ENCODE measurements at places on chromosomes 4 and X.

DNA sequence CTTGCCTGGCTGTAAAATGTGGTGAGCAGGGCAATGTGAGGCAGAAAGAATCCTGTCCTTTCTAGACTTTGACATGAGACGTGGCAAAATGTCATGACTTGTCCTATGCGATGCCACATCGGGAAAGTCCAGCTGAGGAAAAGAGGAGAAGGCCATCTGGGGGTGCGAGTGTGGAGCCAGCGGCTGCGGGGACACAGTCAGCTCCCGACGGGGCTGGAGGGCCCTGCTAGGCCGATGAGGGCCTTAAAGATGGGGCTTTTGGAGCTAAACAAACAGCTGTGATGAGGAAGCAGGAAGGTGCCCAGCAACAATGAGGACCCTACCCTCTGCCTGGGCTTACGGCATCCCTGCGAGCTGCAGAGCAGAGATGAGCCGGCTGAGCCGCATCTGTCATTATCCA lies 7.7 kb downstream of the CPZ start:
- DNase-seq, result no peak

DNA sequence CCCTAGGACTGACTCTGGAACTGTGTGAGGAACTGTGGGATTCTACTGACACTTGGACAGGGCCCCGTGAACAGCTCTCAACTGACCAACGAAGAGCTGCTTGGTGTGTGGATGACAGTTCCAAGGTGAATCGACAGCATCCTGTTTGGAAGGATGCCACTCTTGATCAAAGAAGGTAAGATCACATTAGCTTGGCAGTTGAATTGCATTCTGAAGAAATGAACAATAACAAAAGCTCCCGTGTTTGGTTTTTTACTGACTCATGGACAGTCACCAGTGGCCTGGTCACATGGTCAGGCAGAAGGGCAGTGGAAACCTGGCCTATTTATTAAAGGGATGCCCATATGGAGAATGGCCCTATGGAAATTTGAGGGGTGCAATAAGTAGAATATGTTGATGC lies 33.1 kb upstream of the GPR34 start:
- no peak for DNase-seq

DNA sequence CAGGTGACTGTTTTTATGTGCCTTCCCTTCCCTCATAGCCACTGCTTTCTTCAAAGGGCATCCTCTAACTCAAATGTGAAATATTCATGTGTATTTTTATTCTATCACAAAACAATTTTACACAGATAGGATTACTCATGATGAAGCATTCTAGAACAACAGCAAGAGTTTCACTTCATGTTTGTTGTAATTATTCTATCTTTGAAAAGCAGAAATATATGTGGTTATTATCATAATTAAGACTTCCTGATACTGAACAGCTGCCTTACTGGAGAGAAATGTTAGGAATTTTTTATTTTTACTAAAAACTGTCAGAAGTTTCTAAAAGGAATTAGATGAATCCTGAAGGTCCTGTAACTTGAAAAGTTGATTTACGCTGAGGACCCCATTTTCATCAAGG lies 229.1 kb downstream of the PALLD start:
- no peak for DNase-seq

- no peak for DNase-seq
Observed at GRCh38 chrX:119757979-119758730, at the start of gene SOWAHD. Gene SOWAHD (plus strand): TSS chrX:119758588. CDS start chrX:119758668, 80 bp downstream.

DNA sequence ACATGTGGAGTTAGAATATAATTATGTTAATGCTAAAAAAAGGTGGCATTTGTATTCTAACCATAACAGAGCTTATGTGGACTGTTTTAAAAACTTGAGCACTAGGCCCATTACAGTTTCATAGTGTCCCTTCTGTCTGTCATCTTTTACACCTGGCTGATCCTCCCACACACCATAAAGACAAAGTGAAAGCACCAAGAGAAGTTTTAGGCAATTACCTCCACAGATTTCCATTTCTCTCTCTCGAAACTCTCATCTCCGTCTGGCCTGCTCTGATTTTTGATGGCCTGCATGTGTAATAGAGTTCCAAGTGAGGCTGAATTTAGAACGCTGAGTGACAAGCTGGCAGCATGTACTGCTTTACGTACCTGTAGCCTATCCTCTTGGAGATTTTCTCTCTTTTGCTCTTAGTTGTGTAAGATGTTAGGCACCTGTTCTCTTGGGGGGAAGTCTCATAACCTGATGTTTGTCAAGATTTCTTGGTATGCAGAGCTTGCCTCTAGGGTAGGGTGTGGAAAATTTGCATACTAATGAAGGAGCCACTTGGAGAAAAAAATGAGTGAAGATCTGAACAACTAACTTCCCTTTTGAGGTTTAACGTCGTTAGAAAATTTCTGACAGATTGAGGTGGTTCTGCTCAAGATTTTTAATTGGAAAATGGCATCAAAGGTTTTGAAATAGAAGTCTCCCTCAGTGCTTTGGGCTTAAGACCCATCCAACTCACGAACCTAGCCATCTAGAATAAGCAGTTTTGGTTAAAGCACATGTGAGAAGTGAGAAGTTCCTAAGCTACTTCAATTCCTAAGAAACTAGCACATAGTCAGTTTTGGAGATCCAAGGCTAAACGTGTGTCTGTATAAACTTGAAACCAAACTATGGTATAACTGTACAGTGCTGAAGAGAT lies 57.6 kb upstream of the RAP1GDS1 start:
- no peak for DNase-seq

GRCh38 chr4:165630671-165631070 lies 242.4 kb upstream of the TLL1 start:
- no peak for DNase-seq

DNA sequence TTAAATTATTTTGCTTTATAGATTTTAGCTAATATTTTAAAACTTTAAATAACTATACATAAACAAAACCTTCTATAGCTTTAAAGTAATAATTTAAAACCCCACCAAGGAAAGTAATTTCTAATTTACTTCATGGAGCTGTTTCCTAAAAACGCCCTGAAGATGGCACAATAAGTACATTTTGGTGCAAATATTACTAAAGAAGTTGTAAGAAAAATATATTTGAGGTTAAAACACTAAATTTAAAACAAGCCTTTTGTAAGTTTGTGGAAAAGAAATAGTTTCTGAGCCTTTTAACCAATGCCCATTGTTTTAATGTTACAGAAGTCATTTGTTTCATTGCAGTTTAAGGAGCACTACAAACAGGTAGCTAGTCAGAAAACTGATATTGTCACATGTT lies 137.4 kb upstream of the AGA start:
- DNase-seq, result no peak

- DNase-seq, result no peak
Observed at GRCh38 chr4:103303011-103303410, 104.9 kb upstream of the CENPE start.

DNA sequence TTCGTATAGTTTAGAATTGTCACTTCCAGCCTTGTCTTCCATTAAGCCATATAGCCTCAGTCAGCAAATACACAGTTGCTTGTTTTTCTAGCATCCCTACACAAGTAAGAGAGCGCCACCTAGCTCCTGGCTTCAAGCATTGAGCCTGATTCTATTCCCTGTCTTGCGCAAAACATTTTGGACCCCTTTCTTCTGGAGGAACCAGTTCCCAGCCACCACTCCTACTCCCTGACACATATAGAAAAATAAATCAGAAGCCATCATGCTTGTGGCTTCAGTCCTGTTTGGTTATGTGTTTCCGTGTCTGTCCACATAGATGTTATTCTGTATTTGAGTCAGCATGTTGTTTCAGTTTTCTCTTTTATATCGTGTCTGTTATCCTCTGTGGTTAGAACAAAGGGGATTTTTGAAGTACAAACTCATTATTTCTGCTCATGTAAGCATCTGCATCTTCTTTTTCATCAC lies 59.9 kb downstream of the GK start:
- DNase-seq, result peak; percentile 3

Data from neuronal stem cell (in vitro differentiated cells).